Smooth muscle cell of trachea (primary cell): ENCODE measurements at places on chromosomes 7 and 10. TPM values are rescaled to one million over a fixed set of nuclear protein-coding genes. Genes with fewer than 3 reads are reported as not detected.

CYP3A4 gene
- not detected in 2 replicates for total RNA-seq

LRRTM3 gene
- not detected in 2 replicates for total RNA-seq

DNAH11 gene
- under 0.01 and 1.5 TPM in 2 replicates for total RNA-seq

TMEM236 gene
- under 0.01 TPM in 2 replicates for total RNA-seq

ANXA8L1 gene
- 0.44 TPM in 1 of 2 replicates, not detected in the other for total RNA-seq

TDRD1 gene
- total RNA-seq = 0.29 and 0.50 TPM in 2 replicates

HTR5A gene
- not detected in 2 replicates for total RNA-seq

PSMA2 gene
- total RNA-seq = 37.4 and 145 TPM in 2 replicates

PRKCQ gene
- 0.17 TPM in 1 of 2 replicates, not detected in the other for total RNA-seq

HOXA3 gene
- 2.6 and 3.0 TPM in 2 replicates for total RNA-seq

ANKRD30A gene
- total RNA-seq = not detected in 2 replicates
